ENCODE measurements at places on chromosomes 12 and 14.

GRCh38 chr14:89351516-89352404 is 65.3 kb downstream of the FOXN3 start:
- no peak for DNase-seq

DNA sequence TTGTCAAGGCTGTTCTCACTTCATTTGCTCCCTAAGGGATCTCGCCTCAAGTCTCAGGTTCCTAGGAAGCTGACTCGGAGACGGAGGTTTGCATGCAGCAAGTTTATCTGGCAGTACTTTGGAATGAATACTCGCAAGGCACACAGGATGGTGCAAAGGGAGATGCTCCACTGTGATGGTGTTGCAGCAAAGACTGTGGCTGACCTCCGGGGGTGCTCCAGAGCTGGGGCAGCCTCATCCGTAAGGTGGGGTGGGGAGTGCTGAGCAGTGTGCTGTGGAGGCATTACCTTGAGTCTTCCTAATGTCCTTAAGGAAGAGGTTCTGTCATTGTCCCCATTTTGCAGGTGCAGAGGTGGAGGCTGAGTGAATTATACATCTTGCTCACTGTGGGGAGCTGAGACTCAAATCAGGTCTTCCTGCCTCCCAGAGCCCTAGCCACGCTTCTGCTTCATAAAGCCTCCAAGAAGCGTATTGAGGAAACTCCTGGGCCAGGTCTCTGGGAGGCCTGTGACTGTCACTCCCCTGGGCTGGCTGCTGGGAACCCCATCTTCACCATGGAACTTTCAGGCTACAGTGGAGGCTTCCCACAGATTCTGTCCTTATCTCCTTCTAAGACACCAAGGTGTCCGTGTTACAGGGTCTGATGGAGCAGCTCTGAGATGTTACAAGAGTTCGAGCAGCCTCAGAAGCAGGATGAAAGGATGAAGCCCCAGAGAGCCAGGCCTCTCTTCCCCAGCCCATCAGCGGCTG is 39.5 kb downstream of the GALNT16 start:
- no peak for DNase-seq

DNA sequence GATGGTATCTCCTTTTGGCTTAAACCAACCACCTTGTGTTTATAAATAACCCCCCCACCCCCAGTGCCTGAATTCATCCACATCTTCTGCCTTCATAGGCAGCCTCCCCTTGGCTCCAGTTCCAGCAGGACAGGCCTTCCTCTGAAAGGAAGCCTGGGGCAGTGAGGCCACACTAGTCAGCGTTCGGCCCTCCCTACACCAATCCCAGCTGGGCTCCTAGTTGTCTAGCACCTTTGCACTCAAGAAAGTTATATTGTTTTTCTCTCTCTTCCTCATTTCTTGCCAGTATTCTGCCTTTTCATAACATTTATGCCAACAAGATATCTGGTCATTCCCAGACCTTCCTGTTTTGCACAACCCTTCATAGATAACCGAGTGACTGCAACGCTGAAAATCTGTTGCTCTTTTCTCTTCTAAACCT is 73.1 kb upstream of the ACTN1 start:
- no peak for DNase-seq

GRCh38 chr12:58920961-58921861 is 907 bp upstream of the LRIG3 start:
- DNase-seq = no peak

DNA sequence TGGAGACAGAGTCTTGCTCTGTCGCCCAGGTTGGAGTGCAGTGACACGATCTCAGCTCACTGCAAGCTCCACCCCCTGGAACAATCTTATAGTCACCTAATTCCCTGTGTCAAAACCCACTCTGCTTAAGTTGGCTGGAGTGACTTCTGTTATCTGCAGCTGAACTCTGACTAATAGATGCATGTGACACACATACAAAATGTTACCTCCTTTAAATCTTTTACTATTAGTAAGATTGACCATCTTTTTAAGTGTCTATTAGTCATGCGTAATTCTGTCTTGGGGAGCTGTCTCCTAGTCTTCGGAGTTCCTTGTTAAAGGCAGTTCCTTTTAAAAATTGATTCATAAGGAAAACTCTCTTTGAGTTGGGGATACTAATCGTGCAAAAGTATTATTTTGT is 7.4 kb downstream of the IFI27L1 start:
- no peak for DNase-seq

GRCh38 chr14:35515916-35516315 is 18.0 kb upstream of the INSM2 start:
- no peak for DNase-seq

DNA sequence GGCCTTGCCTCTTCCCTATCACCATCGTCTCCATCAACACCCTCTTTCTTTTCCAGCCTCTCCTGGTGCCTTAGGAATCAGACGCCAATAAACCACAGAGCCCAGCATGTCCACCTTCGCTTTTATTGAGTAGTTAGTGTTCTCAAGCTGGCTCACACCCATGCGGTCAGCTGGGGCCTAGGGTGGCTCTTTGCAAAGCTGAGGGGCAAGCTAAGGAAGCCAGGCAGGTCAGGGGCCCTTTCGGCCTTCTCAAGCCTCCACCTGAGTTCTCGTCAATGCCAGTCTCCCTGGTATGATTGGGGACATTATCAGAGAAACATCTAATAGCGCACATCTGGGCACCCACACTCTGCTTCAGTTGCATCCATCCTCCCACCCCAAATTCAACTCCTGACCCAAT is 737 bp upstream of the TEX52 start:
- DNase-seq = no peak

DNA sequence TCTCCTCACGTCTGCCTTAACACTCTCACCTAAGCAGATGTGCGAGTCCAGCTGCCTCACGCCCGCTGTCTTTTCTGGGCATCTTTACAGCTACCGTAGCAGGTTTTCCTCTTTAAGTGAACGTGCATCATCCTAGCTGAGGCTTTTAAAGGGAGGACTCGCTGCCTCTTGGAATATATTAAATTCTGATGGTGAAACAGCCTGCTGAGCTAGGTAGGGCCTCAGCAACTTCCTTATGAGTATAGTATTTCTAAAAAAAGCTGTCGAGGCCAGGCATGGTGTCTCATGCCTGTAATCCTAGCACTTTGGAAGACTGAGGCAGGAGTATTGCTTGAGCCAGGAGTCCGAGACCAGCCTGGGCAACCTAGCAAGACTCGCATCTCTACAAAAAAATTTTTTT is 32.2 kb downstream of the TESC start:
- DNase-seq = no peak

- no peak for DNase-seq
These were observed 149.8 kb downstream of the DACT1 start for GRCh38 chr14:58787592-58787991.

GRCh38 chr14:36105401-36105800 is 71.1 kb downstream of the PTCSC3 start:
- no peak for DNase-seq

- no peak for DNase-seq
These were observed 81.4 kb downstream of the KIF26A start for GRCh38 chr14:104219731-104220214.

DNA sequence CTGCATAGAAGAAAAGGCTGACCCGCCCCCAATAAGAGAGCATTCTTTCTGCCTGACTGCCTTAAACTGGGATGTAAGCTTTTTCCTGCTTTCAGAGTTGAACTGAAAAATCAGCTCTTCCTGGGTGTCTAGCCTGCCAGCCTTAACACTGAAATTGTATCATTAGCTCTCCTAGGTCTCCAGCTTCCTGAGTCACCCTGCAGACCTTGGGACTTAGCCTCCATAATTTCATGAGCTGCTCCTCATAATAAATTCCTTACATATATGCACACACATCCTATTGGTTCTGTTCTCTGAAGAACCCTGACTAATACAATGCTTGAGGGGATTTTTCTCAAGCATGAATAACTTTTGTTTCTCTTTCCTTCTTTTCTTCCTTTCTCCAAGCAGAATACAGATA is 76.4 kb upstream of the FAR2 start:
- no peak for DNase-seq

DNA sequence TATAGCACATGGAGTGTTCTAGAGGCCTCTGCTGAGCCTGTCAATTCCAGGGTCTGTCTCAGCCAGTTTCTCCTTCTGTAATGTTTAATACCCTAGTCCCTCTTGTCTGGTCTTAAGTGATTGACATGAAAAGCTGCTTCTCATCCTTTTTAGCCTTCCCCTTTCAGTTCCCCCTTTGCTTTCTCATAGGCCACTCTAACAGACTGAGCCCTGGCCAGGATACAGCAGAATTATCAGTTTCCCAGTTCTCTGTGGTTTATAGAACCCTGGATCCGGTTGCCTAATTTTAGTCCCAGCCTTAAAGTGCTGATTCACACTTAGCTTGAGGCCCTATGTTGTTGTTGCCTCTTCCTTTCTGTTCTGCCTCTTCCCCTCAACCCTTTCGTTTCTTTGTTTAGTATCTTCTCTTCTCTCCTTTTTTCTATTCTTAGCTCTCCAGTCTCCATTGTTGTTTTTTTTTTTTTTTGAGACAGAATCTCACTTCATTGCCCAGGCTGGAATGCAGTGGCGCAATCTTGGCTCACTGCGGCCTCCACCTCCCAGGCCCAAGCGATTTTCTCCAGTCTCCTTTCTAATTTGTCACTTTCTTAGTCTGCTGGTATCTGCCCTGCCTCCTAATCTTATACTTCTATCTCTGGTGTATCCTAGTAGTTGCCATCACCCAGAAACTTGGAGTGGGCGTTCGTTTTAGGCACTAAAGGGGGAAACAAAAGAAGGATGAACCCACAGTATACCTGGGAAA is 2.9 kb upstream of the BIN2 start:
- no peak for DNase-seq

GRCh38 chr14:97796511-97796910 is 999.3 kb downstream of the VRK1 start:
- no peak for DNase-seq

GRCh38 chr14:32606301-32606700 is 277.2 kb downstream of the AKAP6 start:
- no peak for DNase-seq

DNA sequence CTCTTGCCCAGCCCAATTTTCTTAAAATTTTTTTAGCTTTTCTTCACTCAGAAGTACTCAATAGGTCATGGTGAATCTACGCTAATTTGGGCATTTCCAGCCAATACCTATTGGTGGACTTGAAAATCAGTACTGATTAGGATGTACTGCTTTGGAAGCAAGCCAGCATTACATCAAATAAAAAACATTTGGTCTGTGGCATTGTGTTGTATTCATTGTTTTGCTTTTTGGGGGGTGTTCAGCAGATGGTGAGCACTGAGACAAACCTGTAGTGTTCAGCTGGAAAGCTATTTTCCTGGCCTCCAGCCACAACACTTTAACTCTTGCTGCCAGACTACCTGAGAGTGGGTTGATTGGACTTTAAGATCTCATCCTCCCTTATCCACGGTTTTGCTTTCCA is 4.0 kb downstream of the MAPKAPK5 start:
- no peak for DNase-seq

DNA sequence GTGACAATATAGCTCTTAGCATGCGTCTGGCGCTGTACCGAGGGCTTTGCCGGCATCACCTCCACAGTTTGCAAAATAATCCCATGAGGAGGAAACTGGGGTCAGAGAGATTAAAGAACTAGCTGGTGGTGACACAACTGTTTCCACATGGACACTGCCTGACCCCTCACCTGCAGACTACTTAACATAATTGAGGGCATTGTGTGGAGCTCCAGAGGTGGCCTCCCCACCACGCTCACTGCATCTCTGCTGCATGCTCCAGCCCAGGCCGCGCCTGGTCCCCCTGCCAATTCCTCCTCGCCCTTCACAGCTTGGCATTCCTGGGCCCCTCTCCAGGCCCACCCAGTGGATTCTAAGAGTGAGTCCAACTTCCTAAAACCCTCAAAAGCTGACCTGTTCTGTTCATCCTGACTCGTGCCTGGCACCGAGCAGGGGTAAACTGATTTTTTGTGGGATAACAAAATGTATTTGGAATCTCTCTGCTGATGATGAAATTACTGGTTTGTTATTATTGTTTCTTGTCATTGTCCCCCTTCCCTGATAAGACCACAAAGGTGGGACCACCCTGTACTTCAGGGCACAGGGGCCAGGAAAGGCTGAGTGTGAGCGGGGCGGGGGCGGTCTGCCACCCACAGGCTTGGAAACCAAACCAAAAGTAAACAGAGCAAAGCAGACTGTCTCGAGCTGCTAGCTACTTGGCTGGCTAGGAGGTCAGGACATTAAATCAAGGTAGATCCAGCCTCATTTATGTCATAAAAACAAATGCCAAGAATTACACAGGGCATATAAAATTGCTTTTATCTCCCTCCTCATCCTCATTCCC is 40.6 kb downstream of the CHGA start:
- DNase-seq = no peak

- no peak for DNase-seq
These were observed 9.3 kb upstream of the OAS3 start for GRCh38 chr12:112928978-112929377.

DNA sequence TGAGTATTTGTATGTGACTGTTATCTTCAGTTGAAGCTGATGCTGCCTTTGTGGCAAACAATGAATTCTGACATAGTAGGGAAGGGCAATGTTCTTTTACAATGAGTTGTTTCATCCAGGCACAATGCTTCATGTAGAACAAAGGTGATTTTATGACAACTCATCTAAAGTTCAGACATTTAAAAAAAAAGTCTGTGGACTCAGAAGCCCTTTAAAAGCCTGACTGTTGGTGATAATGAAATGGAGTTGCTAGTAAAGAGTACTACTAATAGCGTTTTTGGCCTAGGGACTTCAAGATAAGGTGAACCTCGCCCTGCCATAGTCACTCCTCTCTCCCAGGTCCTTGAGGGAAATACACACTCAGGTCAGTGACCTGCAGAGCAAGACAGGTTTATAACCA is 105.1 kb downstream of the AKAP6 start:
- no peak for DNase-seq

DNA sequence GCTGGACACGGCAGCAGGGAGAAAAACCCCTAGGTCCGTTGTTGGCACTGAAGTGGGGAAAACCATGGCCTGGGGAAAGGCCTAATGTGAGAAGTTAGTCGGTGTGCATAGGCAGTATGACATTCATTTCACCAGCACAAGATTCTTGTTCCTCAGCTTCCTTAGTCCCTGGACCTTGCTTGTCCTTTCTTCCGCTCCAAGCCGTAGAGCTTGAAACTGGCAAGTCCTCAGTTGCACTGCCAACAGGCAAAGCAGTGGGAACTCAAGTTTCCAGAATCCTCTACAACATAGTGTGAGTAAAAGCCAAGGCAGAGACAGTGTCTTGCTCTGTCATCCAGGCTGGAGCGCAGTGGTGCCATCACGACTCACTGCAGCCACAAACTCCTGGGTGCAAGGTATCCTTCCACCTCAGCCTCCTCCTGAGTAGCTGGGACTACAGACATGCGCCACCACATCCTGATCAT is 138.5 kb upstream of the AMIGO2 start:
- no peak for DNase-seq

DNA sequence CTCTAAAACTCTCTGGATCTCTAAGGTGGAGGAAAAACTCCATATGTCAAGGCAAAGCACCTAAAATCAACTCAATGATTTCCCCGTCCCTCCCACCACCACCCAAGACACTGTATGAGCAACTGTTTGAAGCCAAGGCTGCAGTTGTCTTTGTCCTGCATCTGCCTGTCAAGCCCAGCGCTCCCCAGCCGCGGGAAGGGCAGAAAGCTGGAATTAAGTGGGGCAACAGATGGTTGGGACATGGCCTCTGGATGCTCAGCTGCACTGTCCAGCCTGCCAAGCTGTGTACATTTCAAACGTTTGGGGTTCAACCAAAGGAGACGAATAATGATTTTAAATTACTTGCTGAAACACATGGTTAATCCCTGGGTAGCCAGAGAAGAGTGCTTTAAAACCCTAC is 42.2 kb upstream of the PTGR2 start:
- no peak for DNase-seq

GRCh38 chr12:86145156-86145555 is 111.0 kb downstream of the MGAT4C start:
- DNase-seq = no peak

Measured in SW 1271 (cell line).